ENCODE measurements at places on chromosomes 13 and 19.

- DNase-seq = no peak
These were observed 233.5 kb downstream of the TUBA3C start for GRCh38 chr13:18948012-18948663.

DNA sequence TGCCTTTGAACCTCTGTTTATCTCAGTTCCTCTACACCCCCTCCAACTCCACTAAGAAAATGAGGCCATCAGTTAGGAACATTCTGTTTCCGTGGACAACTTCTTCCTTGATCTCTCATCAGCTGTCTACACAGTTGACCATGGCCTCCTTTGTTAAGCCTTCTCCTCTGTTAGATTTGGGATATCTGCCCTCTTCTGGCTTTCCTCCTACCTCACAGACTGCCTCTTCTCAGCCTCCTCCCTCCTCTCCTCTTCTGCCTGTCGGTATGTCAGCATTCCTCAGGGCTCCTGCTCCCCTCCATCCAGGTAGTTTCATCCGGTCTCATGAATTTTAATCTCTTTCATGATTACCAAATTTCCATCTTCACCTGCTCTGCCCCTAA is 454.9 kb downstream of the FOXO1 start:
- no peak for DNase-seq

- no peak for DNase-seq
These were observed 8.4 kb upstream of the PRR19 start for GRCh38 chr19:42293540-42293939.

- DNase-seq = no peak
These were observed 767.4 kb downstream of the SLITRK6 start for GRCh38 chr13:85031771-85032170.

- DNase-seq = no peak
These were observed 323.7 kb upstream of the HTR2A start for GRCh38 chr13:47220453-47221140.

- no peak for DNase-seq
These were observed 9.1 kb downstream of the SERP2 start for GRCh38 chr13:44382635-44383145.

DNA sequence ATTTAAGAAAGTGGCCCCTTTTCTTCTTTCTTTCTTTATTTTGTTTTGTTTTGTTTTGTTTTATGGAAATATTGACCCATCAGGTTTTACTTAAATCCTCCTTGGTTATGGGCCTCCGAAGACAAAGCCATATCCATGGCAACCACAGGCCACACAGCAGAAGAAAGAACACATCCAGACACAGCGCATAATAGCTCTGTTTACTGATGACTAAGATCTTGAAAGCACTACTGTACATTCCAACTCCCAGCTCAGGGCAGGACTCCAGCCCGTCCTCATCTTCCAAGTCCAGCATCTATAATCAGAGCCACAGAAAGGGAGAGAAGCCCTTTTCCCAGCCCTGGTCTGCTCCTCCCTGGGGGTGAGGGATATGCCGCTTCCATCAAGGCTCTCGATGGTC is 84.3 kb downstream of the NUFIP1 start:
- no peak for DNase-seq

GRCh38 chr19:24099829-24100228 is 12.8 kb downstream of the ZNF254 start:
- DNase-seq = no peak

GRCh38 chr19:27676334-27676733 is 1536.6 kb downstream of the UQCRFS1 start:
- DNase-seq = no peak

DNA sequence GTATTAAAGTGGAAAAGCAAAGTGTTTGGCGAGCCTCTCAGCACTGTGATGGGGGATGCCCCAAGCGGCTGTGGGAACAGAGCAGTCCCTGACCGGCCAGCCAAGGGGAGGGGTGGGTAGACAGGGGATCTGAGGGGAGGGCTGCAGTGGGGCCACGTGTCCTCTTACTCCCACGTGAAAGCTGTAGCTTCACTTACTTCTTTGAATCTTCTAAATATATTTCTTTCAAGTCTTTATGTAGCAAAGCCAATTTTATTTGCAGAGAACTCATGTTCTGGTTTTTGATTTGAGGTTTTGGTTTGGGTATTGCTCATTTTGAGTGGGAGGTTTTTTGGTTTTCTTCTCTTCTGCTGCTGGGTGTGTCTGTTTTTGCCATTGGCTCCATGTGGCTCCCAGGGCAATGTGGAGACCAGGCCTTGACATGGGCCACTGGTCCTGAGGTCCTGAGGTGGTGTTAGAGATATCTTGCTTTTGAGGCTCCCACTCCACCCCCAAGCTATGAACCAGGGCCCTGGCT is 17.7 kb upstream of the OVOL3 start:
- DNase-seq = no peak

DNA sequence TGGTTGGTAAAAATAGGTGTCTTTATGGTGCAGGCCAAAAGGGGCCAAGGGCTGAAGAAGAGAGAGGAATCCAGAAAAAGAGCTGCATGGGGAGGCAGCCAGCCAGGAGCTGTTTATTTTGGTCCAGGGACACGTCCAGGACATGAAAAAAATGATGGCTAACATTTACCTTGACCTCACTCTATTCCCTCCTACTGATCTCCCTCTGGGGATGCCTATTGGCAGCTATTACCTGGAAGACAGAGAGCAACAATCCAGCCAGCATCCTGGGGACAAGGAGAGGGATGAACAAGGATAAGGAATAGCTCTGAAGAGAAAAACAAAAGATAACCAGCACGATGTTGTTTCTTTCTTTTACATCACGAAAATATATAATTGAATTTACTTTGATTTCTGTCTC is 1599.6 kb downstream of the SLITRK5 start:
- no peak for DNase-seq

DNA sequence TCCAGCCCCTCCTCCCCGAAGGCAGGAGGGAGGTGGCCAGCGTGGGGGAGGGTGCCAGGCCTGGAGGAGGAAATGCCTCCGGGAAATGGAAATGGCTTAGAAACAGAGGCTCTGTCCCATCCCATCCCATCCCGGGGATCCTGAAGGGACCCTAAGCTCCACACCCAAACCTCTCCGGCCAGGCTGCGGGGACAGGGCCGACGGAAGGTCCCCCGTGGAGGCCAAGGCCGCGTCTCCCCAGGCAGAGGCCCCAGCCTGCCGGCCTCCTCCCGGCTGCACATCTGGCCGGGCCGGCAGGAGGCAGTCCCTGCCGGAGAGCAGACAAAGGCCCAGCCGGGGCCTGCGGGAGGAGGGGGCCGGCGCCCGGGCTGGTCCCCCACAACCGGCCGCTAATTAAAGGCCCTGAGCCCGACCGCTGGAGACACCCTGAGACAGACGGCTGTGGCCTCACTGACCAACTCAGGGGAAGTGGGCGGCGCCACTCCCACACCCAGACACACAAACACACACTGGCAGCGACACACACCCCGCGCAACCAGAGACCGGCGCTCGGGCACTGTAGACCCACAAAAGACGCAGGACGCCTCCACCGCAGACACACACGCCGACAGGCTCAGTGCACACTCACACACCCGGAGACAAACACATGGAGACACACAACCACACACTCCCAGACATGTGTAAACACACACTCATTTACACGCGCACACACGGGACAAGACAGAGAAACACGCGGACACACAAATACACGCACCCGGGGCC is 1.1 kb downstream of the ADAMTS10 start:
- no peak for DNase-seq

GRCh38 chr13:23651887-23652286 is 81.7 kb downstream of the TNFRSF19 start:
- DNase-seq = no peak

DNA sequence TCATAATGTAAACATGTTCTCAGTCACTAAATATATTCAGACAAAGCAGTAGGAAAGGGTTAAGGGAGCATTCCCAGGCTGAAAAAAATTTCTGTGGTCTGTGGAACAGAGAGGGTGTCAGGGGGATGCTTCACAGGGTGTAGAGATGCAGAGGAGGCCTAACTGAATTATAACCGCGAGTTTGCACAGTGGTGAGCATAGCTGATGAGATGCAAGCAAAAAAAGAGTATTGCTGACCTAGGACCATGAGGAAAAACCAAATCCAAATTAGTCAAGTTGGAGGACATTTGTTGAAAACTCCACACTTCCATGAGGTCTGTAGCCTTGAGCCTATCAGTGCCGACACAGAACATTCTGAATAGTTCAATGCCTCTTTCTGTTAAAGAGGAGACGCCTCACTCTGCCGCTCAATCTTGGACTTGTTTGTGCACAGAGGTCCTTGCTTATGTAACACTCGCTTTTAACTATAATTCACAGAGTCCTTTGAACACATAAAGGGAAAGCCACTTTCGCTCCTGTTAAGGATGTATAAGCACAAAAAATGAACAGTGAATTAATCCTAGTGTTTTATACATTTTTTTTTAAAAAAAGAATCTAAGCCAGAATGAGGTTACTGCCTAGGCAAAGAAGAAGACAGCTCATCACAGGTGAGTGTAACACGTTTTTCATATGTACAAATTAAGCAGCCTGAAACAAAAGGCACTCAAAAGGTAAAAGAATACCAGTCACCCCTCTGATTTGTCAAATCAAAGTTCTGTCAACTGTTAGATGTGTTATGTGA is 25.8 kb upstream of the INTS6 start:
- DNase-seq = no peak

DNA sequence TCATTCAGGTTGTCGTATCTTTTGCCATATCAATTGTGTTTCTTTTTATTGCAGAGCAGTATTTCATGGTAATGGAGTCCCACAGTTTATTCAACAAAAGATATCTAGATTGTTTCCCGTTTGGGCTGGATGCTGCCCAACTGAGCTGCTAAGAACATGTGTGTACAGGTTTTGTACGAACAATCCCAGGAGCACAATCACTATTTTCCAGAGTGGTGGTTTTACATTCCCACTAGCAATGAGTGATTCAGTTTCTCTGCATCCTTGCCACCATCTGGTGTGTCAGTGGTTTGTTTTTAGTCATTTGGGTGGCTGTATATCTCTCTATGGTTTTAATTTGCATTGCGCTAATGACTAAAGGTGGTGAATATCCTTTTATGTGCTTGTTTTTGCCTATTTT is 52.7 kb upstream of the ZDHHC20 start:
- DNase-seq = no peak

DNA sequence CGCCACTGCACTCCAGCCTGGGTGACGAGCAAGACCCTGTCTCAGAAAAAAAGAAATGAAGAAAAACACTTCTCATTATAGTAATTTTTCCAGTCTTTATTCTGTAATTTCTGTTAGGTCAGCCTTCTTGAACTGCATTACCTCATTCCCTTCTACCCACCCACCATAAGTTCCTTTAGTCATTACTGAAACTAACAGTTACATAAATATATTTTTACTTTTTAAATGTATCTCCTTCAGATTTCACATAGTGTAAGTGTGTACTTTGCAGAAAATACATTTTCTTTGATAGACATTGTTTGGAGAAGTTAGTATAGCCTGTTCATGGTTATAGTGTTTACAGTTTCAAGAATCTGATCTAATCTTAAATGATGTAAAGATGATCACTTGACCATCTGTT is 31.7 kb upstream of the KCTD4 start:
- DNase-seq = no peak

DNA sequence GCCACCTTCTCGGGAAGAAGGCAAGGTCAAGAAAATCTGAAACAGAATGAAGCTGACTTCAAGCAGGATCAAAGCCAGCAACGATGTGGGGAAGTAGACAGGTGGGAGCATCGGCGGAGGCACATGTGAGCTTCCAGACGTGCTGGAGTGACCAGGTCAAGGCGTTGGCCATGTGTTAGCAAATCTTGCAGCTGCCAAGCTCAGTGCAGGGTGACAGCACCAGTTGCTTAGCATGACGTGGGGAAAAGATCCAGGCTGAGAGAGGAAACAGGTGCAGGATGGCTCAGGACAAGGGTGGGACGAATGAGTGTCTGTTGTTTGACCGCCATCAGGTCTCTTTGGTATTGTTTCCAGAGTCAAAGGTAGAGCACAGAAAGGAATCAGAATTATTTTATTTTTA is 92.3 kb downstream of the TNFSF13B start:
- no peak for DNase-seq

DNA sequence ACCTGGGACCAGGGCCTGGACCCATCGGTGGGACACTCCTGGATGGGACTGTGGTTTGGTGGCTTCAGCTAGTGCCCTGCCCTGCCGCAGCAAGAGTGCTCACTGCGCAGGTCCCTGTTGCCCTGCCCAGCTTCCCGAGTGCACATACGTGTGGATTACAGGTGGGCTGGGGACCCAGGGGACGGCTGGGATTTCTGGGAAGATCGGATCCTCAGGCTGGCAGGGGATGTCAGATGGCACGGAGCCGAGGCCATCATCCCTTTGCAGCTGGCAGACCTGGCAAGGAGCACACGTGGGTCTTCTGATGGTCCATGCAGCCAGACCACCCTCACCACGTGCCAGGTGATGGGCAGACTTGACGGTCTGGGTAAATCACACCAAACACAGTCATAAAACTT is 69.3 kb downstream of the CHST8 start:
- no peak for DNase-seq

- DNase-seq = no peak
These were observed 63.6 kb downstream of the RGCC start for GRCh38 chr13:41520660-41521630.

DNA sequence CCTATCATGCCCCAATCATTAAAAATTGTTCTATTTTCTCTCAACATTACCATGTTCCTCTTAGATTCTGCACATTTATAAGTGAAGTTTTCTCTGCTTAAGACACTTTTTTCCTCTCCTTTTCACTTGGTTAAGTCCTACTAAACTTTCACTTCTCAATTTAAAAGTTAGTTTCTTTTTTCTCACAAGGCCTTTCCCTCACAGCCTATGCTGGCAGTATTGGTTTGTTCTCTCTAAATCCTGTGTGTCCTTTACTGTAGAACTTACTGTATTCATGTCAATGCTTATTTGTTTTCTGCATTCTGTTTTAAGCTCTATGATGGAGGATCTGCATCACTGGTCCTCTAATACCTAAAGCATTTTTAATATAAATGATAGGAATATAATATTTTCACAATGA is 2816.6 kb downstream of the PCDH9 start:
- DNase-seq = no peak

- DNase-seq = no peak
These were observed 21.7 kb upstream of the ZNF845 start for GRCh38 chr19:53311897-53312296.

DNA sequence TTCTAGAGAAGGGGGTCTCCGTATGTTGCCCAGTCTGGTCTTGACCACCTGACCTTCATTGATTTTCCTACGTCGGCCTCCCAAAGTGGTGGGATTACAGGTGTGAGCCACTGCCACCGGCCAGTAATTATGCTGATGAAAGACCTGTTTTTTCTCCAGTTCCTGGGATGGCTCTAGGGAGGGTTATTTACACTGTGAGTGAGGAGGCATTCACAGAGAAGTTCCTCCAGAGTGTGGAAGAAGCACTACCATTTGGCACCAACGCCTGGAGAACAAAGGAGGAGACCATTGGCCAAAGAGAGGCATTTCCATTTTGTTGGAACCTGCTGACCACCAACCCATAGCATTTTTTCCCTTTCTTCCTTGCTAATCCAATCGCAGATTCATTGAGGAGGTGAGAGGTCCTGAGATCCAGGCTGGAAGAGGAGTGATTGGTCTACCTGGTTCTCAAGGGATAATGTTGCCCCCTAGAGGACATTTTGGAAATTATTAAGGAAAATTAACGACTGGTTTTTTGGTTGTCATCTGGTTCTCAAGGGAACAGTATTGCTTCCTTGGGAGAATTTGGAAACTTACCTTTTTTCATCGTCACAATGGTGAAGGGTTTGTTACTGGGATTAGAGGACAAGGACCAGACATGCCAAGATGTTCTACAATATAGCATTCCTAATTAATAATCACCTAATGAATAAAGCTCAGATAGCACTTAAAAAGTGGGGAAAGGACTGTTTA is 5.5 kb upstream of the SAE1 start:
- peak; percentile 80 for DNase-seq
